ENCODE measurements at places on chromosomes 2 and 18.

DNA sequence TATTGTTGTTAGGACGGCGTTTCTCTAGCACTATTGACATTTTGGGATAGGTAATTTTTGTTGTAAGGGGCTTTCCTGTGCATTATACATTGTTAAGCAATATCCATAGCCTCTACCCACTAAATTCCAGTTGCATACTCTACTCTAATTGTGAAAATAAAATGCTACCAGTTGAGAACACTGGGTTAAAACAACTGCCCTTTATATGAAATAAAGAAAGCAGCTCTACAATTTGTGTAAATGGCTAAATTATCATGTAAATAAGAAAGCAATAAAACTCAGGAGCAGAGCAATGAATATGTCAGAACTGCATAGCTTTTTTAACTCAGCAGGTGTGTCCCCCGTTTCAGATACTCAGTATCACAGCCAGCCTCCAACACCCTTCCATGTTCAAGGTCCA, 812.7 kb upstream of the NRXN1 start:
- DNase-seq, result no peak

DNA sequence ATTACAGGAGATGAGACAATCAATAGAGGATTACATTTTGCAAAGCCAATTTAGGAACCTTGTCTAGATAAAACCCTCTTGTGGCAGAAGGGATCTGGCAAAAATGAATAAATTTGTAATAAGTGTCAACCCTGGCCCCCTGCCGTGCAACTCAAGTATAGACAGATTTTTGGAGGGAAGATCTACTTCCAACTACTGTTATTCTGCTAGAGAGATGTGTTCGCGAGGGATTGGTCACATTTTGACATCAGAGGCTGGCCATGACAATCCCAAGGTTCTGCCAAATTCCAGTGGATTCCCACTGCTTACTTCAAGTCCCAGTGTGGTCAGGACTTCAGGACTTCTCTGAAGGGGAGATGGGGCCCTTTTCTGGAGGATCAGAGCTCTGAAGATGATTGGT, 192.6 kb downstream of the SH3RF3 start:
- DNase-seq, result no peak

DNA sequence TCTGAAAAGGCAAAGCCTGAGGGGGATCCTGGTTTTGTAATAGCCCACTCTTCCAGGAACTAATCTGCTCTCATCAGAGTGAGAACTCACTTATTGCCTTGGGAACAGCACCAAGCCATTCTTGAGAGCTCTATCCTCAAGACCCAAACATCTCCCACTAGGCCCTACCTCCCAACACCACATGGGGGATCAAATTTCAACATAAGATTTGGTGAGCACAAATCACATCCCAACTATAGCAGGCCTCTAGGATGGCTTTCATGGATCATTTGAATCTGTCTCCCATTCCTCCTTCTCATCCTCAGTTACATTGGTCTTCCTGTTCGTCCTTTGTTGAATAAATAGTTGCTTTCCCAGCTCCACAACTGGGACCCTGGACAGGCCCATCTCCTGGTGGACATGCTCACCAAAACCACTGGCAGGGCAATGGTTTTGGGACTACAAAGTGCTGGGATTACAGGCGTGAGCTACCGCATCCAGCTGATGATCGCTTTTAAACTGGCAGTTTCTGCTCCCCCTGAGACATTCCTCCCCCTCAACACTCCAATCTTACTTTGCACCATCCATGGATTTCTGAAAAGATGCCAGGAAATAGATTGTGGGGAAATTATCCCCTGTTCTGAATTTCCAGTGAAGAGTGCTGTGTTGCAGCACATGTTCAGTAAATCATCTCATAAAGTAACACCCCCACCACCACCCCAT, 42.6 kb downstream of the MCFD2 start:
- no peak for DNase-seq

- DNase-seq, result no peak
Measured at GRCh38 chr2:117407746-117408145, 406.7 kb upstream of the DDX18 start.

DNA sequence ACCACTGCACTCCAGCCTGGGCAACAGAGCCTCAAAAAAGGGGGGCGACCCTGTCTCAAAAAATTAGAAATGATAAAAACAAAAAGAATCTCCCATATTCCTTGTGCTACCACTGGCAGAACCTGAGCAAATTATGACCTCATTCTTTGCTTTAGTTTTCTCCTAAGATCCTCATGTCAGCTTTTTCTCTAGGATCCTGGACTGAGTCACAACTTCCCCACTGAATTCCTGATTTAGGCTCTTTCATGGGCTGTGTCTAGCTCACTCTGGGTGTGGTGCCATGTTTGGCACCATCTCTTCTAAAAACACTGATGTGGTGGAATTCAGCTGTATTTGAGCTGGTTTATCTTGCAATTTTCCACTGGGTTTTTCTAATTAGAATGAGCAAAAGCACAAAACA, 37.1 kb downstream of the EXOC6B start:
- no peak for DNase-seq

DNA sequence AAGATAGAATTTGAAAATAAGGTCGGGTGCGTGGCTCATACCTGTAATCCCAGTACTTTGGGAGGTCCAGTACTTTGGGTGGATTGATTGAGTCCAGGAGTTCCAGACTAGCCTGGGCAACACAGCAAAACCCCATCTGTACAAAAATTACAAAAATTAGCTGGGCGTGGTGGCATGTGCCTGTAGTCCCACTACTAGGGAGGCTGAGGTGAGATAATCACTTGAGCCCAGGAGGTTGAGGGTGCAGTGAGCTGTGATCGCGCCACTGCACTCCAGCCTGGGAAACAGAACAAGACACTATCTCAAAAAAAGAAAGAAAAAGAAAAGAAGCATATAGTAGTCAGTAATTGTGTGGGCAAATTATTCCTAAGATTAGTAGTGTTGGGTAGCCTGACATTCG, 194.2 kb upstream of the ALPP start:
- no peak for DNase-seq

GRCh38 chr2:47459021-47459420, 56.1 kb downstream of the MSH2 start:
- DNase-seq, result no peak

DNA sequence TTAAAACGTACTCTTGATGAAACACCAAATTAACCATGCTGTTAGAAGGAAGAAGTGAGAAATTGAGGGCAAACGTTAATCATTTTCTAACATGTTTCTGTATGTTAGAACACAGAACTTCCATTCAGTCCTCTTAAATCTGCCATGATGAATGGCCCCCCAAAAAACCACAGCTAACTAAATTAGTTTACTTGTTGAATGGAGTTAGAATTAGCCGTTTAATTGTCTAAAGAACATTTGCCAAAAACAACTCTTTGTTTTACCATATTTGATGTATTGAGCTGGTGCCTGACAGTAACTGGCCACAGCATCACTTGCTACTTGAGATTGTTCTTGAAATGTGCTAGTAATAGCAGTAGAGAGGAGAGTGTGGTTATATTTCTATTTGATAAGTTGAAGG, 12.7 kb downstream of the CCNYL1 start:
- DNase-seq, result no peak
